CD8-positive, alpha-beta memory T cell (primary cell): ENCODE measurements at places on chromosomes 16 and 17. TPM values are rescaled to one million over a fixed set of nuclear protein-coding genes. Genes with fewer than 3 reads are reported as not detected.

Gene SMPD3
- polyA plus RNA-seq: 1.6 TPM

DNA sequence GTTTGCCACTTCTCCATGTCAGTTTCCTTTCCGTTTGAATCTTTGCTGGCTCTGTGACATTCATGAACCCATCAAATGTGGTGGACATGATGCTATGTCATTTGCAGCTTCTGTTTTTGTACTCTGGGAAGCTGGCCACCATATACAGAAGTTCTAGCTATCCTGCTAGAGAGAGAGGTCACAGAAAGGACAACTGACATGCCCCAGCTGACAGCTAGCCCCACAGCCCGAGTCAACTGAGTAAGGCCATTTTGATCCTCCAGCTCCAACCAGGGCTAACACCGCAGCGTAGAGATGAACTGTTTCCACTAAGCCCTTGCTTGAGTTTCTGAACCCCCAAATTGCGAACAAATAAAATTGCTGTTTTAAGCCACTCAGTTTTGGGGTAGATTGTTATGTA is 33.8 kb downstream of the CCDC42 start:
- DNase-seq: no peak

- DNase-seq: no peak
Measured at GRCh38 chr16:66856801-66857200, 12.6 kb downstream of the CA7 start.

DNA sequence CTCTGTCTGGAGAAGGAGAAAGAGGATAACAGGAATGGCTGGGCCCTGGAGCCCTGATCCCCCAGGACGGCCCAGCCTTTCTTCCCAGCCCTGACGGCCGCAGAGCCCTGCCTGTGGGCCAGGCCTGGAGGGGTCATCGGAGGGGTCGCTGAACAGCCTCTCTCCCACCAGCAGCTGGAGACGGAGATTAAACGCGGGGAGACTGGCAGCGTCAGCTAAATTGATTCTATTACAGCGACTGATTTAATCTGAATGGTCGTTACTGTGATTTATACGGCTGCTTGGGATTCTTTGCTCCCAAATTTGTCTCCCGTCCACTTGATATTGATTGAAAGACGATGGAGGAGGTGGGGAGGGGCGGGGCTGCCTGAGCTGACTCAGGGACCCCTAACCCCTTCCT is 7.1 kb upstream of the CDH15 start:
- no peak for DNase-seq

- no peak for DNase-seq
Measured at GRCh38 chr17:80855196-80855947, 136.3 kb upstream of the CHMP6 start.

DNA sequence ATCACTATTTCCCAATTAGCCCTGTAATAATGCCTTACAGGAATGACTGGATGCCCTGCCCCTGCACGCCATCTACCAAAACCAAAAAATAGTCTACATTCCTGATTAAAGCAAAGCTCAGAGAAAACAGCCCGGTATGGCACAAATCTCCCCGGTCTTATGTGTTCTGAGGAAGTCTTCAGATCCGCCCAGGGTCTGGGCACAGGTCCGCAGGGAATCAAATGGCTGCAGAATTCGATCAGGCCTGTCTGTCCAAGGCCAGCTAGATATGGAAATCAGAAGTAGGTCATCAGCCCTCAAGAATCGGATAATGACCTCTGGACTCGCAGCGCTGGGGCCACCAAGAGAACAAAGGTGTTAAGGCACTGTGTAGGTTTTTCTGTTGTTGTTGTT is 171.0 kb downstream of the ZFHX3 start:
- no peak for DNase-seq

GRCh38 chr17:76540381-76541300 is 797 bp downstream of the PRCD start:
- DNase-seq: no peak

DNA sequence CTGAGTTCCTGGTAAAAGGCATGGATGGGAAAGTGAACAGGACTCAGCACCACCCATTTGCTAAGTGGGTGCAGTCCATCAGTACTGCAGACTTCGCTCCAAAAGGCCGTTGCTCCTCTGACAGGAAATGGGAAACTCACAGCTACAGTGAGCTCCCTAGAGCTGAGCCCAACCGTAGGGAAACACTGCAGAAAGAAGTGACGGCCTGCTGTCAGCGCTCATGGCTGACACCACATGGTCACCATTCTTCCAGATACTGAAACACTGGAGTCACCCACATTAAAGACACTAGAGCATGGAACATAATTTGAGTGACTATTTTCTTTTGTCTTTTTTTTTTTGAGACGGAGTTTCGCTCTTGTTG is 31.9 kb downstream of the UBE2O start:
- no peak for DNase-seq
